Stimulated activated CD4-positive, alpha-beta T cell treated with anti-CD3 and anti-CD28 coated beads, Interleukin-4, amount 100 ng/mL, for 48 hours (primary cell): ENCODE measurements at places on chromosomes 5 and 9.

GRCh38 chr9:92147030-92147851 is 32.0 kb upstream of the SPTLC1 start:
- DNase-seq = no peak

DNA sequence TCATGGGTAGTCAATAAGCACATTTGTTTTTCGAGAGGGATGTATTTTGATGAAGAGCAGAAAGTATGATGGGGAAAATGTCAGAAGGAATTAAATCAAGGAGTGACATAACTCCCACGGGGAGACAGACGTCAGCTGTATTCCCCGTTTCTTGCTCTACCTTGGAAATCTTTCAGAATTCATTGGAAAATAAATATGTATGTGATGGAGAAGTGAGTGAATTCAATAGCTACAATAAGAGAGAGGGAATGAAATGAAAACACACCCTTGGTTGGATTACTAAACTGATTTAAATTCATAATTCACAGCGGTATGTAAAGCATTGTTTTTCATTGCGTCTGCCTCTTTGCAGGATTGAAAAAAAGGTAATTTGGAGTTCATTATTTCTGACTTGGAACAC is 209.7 kb upstream of the KLF4 start:
- DNase-seq = no peak

DNA sequence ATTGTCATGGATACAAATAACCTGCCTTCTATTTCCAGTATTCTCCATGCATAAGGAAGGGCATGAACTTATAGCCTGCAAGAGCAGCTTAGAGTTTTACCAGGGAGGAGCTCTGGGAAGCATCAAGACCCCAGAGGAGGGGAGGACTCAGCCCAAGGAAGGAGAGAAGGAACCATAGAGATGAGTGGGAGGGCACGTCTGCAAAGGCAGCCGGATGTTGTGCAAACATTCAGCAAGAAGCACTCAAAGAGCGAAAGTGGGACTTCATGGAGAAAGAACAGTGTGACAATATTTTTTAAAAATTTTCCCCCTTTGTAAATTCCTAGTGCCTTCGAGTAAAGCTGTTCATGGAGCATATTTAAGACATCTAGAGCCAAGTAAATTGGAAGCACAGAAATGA is 270.1 kb upstream of the PTGER4 start:
- DNase-seq = no peak

- no peak for DNase-seq
Measured at GRCh38 chr5:67341478-67341877, 144.9 kb upstream of the CD180 start.

- DNase-seq = no peak
Measured at GRCh38 chr9:122204491-122204890, 24.3 kb downstream of the LHX6 start.

DNA sequence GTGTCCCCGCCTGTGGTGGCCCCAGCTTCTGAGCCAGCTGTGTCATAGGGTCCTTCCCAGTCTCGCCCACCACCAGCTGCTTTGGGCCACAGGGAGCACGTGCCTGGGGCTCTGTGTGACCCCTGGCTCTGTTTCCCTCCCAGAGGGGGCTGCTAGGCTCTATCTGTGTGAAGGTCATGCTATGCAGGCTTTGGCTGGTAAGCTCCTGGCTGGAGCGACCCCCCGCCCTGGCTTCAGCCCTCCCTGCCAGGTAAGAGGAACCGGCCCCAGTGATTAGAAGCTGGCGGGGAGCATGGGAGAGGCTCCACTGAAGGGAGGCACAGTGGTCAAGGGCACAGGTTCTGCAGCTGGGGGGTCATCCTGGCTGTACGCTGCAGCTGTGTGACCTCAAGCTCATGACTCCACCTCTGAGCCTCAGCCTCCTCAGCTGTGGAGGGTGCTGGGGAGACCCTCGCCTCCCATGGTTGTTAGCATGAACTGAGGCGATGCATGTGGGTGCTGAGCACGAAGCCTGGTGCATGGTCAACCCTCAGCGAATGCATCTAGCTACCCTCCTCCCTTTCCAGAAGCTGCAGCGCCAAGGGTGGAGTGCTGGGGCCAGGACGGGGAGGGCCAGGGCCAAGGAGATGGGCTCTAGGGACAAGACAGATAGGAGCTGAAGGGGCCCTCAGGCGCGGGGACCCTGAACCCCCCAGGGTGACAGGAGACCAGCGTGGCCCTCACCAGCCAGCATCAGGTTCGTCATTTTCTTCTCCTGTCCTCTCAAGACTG is 163.8 kb upstream of the MVB12B start:
- no peak for DNase-seq

DNA sequence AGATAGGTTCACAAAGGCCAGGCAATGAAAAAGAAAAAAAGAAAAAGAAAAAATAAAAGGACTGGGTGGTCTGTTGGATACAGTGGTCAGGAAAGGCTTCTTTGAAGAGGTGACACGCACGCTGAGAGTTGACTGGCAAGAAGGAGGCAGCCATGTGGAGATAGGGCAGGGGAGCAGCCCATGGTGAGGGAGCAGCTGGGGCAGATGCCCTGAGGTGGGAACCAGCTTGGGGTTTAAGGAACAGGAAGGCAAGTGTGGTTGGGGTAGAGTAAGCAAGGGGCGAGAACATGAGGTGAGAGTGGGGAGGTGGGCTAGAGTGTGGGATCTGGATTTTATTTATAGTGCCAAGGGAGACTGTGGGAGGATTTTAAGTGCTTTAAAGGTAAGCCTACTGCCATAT is 6.8 kb downstream of the ENHO start:
- DNase-seq = no peak

DNA sequence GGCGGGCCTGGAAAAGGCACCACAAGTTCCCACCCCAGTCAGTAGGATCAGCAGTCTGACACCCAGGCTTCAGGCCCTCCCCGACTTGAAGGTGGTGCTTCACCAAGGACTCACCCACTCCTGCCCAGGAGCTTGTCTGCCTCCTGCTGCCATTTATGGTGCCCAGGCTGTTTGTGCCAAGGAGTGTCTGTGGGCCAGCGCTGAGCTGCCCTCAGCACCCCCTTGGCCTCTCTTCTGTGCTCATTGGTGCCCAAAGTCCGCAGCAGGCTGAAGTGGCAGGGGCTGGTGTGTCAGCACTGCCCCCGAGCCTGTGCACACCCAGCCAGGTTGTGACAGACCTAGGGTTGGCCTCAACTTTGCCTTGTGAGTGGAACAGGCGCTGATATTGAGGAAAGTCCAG is 23.5 kb downstream of the JMY start:
- no peak for DNase-seq

- DNase-seq = no peak
Measured at GRCh38 chr5:110702300-110702699, 24.2 kb downstream of the TMEM232 start.

DNA sequence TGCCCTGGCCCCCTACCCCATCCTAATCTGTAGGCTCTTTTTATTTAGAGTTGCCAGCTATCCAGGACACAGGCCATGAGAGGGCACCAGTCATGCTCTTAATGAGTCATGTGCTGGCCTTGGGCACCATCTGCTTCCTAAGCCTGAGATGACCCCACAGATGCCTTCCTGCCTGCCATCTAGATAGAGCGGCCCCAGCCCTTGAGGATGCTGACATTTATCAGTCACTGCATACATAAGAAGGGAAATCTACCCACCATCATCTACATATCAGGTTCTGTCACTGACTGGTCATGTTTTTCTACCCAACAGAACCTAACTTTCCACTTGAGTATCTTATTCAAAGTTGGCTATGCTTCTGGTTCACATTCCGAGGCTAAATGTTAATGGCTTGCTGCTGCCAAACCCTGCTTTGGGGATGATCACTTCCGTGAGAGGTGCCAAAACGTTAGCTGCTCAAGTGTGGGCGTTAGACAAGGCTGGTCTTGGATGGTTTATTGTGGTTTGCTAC is 49.9 kb upstream of the TTC23L start:
- DNase-seq = no peak

- DNase-seq = no peak
Measured at GRCh38 chr5:37638897-37639296, 200.9 kb downstream of the GDNF start.

GRCh38 chr9:17846948-17847655 is 268.2 kb downstream of the SH3GL2 start:
- no peak for DNase-seq

DNA sequence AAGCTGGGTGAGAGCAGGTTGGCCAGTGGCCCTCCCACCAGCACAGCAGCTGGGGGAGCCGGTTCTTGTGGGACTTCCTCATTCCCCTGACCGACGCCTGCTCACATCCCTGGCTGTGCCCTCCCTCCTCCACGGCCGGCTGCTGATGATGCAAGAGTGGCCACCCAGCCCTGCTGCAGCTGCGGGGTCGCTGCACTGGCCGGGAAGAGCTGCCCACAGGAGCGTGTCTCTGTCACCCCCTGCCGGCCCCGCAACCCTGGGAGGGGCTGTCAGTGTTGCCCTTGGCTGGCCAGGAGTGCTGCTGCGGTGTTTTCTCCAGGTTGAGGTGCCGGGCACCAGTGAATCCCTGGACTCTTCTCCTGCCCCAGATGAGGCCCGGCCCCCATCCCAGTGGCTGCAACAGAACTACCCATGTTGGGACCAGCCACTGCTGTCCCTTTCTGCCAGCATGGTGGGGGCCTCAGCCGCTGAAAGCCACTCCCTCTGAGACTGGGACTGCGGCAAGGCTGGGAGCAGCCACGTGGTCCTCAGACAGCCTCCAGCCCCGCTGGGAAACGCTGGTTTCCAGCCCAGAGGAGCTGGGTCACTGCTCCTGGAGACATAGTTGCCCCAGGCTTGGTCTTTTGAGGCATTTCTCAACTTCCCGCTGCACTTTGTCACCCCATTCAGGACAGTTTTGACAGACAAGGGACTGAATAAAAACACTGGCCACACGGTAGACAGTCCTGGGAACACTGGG is 739 bp downstream of the CARD9 start:
- DNase-seq = no peak

- DNase-seq = no peak
Measured at GRCh38 chr5:77972469-77973252, 196.5 kb upstream of the TBCA start.

- DNase-seq = no peak
Measured at GRCh38 chr9:6552498-6553121, 92.9 kb downstream of the GLDC start.

- DNase-seq = no peak
Measured at GRCh38 chr9:106893088-106893487, 30.1 kb downstream of the ZNF462 start.

DNA sequence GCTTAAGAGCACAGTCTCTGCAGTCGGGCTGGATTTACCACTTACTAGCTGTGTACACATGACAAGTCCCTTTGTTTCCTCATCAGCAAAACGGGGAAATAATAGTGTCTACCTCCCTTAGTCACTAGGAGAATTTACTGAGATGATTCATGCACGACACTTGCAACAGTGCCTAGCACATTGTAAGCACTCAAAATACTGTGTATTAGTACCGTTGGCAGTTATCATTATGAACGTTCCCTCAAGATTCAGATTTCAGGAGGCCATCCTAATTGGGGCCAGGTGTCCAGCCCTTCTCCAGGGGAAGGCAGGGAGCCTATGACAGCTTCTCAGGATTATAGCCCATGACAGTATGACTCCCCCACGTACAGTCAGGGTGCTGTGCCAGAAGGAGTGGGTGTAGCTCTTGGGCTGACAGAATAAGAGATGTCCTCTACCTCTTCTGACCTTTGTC is 164.3 kb downstream of the DOCK2 start:
- DNase-seq = no peak

- DNase-seq = no peak
Measured at GRCh38 chr5:23014266-23014665, 161.1 kb upstream of the CDH12 start.

DNA sequence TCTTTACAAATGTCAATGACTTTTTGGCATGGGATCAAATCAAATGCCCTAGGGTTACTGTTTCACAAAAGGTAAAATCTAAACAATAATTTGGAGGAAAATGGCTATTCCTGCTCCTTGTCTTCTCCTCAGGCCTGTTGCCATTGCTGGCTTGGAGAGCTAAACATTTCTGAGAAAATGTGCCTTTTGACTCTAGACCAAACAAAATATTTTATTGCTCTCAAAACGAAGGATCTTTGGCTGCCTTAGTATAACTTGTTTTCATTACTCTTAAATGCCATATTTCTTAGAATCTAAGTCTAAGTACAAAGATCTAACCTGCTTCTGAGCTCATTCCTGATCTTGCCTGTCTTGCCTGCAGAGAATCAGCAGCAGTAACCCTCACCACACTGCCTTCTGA is 116.6 kb downstream of the MUSK start:
- DNase-seq = no peak

DNA sequence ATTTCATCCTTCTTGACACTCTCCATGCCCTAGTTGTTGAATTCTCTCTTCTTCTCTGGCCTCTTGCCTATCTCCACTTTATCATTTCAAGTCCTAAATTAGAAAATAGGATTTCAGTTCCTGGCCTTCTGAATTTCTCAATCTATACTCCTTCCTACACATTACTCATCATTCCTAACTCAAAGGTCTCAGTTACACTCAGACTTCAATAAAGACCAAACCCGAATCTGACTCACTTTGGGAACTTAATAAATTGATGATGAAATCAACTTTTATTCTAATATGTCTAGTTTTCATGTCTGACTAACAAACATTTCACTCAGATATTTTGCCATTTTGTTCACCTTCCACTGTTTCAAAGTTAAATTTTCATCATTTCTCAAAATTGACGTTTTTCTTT is 113.6 kb upstream of the TSLP start:
- no peak for DNase-seq

- no peak for DNase-seq
Measured at GRCh38 chr5:12911156-12911555, 1006.9 kb upstream of the CTNND2 start.

DNA sequence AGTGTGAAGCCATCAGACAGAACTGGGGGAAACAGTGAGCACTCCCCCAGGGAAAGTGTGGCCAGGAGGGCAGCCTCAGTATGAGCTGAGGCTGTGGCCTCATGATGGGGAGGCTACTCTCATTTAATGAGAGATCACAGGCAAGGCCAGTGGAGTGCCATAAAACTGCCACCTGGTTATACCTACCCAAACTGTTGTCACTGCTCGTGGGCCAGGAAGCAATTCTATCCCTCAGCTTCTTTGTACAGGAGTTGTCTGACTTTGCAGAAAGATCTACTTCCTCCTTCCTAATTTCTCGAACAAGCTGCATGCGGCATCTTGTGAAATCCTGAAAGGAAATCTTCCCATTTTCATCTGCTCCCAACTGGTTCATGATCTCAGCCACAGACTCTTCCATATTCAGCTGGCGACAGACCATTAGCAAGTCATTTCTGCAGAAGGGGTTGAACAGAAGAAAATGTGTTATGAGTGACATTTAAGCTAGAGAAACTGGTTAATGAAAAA is 50.0 kb downstream of the TSSK1B start:
- no peak for DNase-seq
